ENCODE measurements at places on chromosomes 13 and 19. TPM values are rescaled to one million over a fixed set of nuclear protein-coding genes. Genes with fewer than 3 reads are reported as not detected.

- H3K4me1 ChIP-seq: peaks cover 7% of the 10 kb centered on the region
- no peak overlapping the region for H3K27ac ChIP-seq
- H3K36me3 ChIP-seq: peaks cover 34% of the 10 kb centered on the region
- DNase-seq: no peak
- no peak overlapping the region for H3K4me3 ChIP-seq
Measured at GRCh38 chr13:27122036-27122435, 49.6 kb downstream of the USP12 start.

DNA sequence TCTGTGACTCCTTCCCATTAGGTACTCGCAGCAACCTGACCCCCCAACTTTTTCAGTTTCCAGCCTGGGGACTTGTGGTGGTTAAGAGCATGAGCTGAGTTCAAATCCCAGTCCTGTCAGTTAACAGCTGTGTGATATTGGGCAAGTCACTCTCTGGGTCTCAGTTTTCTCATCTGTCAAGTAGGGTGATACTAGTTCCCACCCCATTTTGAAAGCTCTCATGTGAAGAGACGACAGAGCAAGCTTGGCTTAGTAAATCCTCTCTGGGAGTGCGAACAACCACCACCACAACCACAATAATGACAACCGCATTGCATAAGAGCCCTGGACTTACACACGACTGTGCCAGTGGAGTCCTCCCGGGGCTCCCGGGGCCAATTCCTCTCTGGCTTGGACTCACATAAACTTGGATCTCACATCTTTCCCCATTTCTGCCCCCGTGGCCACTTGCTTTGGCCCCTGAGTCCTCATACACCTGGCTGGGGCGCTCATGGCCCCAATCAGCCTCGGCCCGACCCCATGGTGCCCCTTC, 454 bp downstream of the BLVRB start:
- peaks cover 23% of the 10 kb centered on the region for H3K4me1 ChIP-seq
- H3K4me3 ChIP-seq: peak overlapping the region; percentile 72
- peak overlapping the region; percentile 94 for H3K27ac ChIP-seq

- H3K27me3 ChIP-seq: no peaks in the 10 kb centered on the region
- DNase-seq: no peak
Measured at GRCh38 chr19:39430675-39431593, 4.8 kb downstream of the RPS16 start.

GRCh38 chr13:75426421-75426820, 55.5 kb downstream of the TBC1D4 start:
- no peak for DNase-seq
- H3K27ac ChIP-seq: no peak overlapping the region
- peaks cover 5% of the 10 kb centered on the region for H3K36me3 ChIP-seq
- no peak overlapping the region for H3K4me3 ChIP-seq
- no peaks in the 10 kb centered on the region for H3K27me3 ChIP-seq
- H3K4me1 ChIP-seq: peaks cover 25% of the 10 kb centered on the region

DNA sequence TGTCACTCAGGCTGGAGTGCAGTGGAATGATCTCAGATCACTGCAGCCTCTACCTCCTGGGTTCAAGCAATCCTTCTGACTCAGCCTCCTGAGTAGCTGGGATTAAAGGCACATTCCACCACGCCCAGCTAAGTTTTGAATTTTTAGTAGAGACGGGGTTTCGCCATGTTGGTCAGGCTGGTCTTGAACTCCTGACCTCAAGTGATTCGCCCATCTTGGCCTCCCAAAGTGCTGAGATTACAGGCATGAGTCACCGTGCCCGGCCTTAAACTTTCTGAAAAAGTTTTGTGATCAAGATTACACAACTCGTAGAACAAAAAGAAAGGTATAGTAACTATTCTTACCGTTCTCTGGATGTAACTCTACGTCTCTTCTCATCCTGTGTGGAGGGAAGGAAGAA, 21.2 kb downstream of the DNMT1 start:
- H3K27me3 ChIP-seq: no peaks in the 10 kb centered on the region
- no peak overlapping the region for H3K4me3 ChIP-seq
- no peak overlapping the region for H3K27ac ChIP-seq

Gene PNMA8B
- total RNA-seq: 3.0 TPM
